ENCODE measurements at places on chromosomes 4 and X. TPM values are rescaled to one million over a fixed set of nuclear protein-coding genes. Genes with fewer than 3 reads are reported as not detected.

DNA sequence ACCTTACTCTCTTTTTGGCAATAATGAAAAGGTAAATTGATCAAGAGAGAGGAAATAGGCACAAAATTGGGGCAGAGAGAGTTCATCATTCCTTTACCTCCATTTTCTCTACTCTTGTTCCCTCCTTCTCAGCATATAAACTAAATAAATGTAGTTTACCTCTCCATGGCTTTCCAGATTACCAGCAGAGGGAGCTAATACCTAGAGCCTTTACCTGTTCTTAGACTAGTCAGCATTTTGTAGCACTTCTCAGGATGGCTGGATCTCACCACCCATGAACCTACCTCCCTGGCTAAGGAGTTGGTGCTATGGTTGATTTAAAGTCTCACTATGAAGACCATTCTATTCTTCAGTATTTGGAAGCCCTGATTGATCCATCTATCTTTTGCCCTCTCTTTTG is 15.7 kb downstream of the OFD1 start:
- peaks cover 32% of the 10 kb centered on the region for H3K36me3 ChIP-seq
- no peak overlapping the region for H3K4me3 ChIP-seq
- H3K4me1 ChIP-seq: peaks cover 29% of the 10 kb centered on the region
- DNase-seq: no peak

ADAMTS3 gene
- total RNA-seq: not detected

DNA sequence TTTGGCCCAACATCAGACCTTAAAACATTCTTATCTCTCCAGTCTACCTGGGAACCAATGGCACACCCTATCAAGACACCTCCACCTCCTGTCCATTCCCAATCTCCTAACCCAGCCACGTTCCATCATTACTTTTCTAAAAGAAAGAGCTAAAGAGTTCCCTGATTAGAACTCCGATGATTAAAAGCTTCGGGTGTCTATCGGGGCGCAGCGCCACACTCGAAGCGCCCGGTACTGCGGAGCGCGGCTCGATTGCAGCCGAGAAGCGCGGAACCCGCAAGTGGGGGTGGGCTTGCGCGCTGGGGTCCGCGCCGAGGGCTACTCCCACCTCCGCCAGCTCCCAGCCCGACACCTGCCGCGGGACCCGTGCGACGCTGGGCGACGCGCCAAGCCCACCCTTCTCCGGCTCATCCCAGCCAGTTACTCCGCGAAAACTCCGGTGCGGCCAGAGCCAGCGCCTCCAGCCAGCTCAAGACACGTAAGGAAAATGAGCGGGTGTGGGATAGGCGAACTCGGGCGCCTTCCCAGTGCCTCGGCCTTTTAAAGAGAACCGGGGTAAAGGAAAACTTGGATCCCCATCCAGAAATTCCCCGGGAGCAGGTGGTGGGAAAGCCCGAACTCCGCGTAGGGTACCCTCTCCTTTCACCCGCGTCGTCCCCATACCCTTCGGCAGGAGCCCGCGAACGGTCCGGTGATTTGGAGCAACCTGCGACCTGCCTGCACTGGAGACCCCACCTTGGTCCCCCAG is 593 bp downstream of the NPY1R start:
- peaks cover 48% of the 10 kb centered on the region for H3K27me3 ChIP-seq
- no peak overlapping the region for H3K27ac ChIP-seq
- H3K4me1 ChIP-seq: peaks cover 10% of the 10 kb centered on the region
- H3K36me3 ChIP-seq: no peaks in the 10 kb centered on the region
- DNase-seq: no peak

FGF2 gene
- total RNA-seq: 17.8 TPM

DNA sequence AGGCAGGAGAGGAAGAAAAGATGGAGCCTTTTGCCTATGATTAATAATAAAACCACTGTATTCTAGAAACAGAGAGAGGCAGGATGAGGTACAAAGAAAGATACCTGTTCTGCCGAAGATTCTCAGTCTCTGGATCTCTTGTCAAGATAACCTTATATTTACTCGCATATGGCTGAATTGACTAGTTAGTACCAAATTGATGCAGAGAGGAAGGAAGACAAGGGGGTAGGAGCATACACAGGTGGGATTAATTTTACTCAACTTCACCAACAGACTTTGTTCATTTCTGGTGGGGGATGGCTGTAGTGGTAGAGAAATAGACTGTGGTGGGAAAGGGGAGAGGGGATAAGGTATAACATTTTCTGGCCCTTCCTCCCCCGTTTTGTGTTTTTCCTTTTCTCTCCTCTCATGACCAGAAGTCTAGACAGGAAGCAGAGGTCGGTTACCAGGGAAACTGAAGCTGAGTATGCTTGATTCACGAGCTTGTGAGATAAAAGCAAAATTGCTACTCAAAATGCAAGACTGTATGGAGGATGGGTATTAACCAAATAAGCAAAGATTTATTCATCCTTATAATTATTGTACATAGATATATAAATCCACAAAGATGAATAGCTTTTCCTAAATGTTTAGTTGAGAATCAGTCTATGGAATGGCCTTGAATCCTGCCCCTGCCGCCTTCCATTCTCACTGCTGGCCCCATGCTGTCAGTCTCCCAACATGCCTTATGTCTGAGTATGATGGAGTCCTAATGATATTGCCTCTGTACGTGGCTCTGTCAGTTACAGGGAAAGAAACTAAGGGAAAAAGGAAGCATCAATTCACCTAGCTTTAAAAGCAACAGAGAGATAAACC is 17.8 kb upstream of the PAGE2B start:
- no peak overlapping the region for H3K27ac ChIP-seq
- peak overlapping the region; percentile 58 for H3K4me3 ChIP-seq
- no peaks in the 10 kb centered on the region for H3K27me3 ChIP-seq
- H3K4me1 ChIP-seq: peaks cover 12% of the 10 kb centered on the region

DNA sequence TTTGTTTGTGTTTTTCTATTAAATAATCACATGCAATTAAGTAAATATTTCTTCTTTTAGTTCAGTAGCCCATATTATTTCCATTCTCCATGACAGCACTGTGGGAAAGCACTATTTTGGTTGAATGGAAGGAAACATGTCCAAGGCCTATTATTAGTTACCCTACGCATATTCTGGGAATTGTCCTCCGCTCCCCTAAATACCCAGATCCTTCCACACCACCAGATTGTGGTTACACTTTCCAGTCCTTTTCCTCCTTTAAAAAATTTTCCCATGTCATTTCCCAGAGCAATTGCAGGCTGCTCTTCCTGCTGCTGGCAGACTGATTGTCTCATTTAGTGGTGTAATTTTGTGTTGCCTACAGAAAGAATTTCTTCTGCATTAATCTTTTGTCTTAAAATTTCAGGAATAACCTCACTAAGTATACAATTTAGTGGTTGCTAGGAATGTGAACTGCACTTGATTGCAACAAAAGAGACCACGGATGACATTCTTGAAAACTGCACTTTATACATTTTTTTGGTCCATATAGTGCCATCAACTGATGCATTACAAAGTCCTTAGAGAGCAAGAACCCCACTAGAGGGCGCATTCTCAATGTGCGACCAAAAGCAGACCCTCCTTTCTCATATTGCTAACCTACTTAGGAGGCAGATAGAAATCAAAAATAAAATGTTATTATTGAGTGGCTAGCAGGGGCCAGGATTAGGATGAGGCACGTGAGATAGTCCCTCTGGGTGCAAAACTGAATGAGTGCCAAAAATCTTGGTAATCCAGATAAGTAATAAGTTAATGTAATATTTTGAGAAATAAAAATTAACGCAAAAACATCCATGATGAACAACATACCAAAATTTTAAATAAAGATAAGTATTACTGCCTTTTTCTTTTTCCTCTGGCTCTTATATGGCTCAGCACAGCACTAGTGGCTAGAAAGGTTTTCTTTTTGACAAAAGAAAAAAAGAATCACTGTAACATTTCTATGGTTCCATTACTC is 98.8 kb upstream of the IQCM start:
- no peak overlapping the region for H3K4me3 ChIP-seq
- no peaks in the 10 kb centered on the region for H3K36me3 ChIP-seq
- H3K27ac ChIP-seq: no peak overlapping the region
- no peaks in the 10 kb centered on the region for H3K4me1 ChIP-seq
- no peak for DNase-seq

MMRN1 gene
- total RNA-seq: not detected

NPFFR2 gene
- total RNA-seq: not detected

ADH1C gene
- total RNA-seq: not detected

FGA gene
- total RNA-seq: not detected

Data from activated T-helper 1 cell treated with anti-CD3 and anti-CD28 coated beads, Interleukin-12 subunit alpha, Interleukin-12 subunit beta, Interleukin-2, Interleukin-4 antibody, amounts not matched to agents 30 ng/mL and 10 ng/mL and 1 ng/mL, durations not matched to agents 14 hours and 24 hours and 36 hours (primary cell).